Naive thymus-derived CD8-positive, alpha-beta T cell (primary cell): ENCODE measurements at places on chromosomes 7 and 10. TPM values are rescaled to one million over a fixed set of nuclear protein-coding genes. Genes with fewer than 3 reads are reported as not detected.
A peak's percentile ranks its signal among the peaks of the same experiment; 100 is the strongest.

DNA sequence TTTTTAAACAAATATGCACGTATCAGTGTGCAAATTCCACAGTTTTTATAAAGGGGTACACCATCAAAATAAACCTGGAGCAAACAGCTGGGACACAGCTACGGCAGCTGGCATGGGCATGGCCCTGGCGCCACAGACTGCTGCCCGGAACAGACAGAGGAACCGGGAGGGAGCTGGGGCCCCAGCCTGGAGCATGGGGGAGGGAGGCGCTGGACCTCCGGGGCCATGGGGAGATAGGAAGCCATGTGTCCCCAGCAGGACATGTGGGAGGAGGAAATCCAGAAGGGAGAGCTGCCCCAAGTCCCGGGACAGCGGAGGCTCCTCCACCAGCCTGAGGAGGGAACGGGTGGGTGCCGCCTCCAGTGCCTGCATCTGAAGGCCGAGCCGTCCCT is 180.1 kb downstream of the MAD1L1 start:
- H3K36me3 ChIP-seq, result no peaks in the 10 kb centered on the region
- no peak overlapping the region for H3K27ac ChIP-seq
- no peak overlapping the region for H3K4me3 ChIP-seq
- DNase-seq, result no peak
- H3K27me3 ChIP-seq, result no peaks in the 10 kb centered on the region

- H3K27me3 ChIP-seq, result no peaks in the 10 kb centered on the region
- no peak for DNase-seq
- peak overlapping the region; percentile 74 for H3K4me3 ChIP-seq
- peaks cover 73% of the 10 kb centered on the region for H3K4me1 ChIP-seq
- no peaks in the 10 kb centered on the region for H3K36me3 ChIP-seq
- peak overlapping the region; percentile 95 for H3K27ac ChIP-seq
Observed at GRCh38 chr10:11401264-11402235, 209.9 kb downstream of the USP6NL start.

TEX36 gene
- not detected for polyA plus RNA-seq

GRCh38 chr10:123703195-123703790 is 37.1 kb downstream of the GPR26 start:
- peaks cover 20% of the 10 kb centered on the region for H3K27me3 ChIP-seq
- no peak overlapping the region for H3K4me3 ChIP-seq
- H3K4me1 ChIP-seq, result no peaks in the 10 kb centered on the region
- no peak for DNase-seq

- no peak overlapping the region for H3K4me3 ChIP-seq
- peaks cover 5% of the 10 kb centered on the region for H3K36me3 ChIP-seq
- no peak overlapping the region for H3K27ac ChIP-seq
- H3K27me3 ChIP-seq, result no peaks in the 10 kb centered on the region
Observed at GRCh38 chr7:122724366-122724765, 21.6 kb upstream of the RNF148 start.
